Muscle of leg (tissue), 16 donors: ENCODE measurements at places on chromosomes 5 and 9. TPM values are rescaled to one million over a fixed set of nuclear protein-coding genes. Genes with fewer than 3 reads are reported as not detected.

CCL28 gene
- polyA plus RNA-seq, result 0.28 TPM

SV2C gene
- 0.01 TPM for polyA plus RNA-seq

FGF10 gene
- 13.8 TPM for polyA plus RNA-seq

PCDHA7 gene
- 0.10 TPM for polyA plus RNA-seq

PCDHGB1 gene
- polyA plus RNA-seq, result 0.72 TPM

PPWD1 gene
- polyA plus RNA-seq, result 33.8 TPM

IL3 gene
- polyA plus RNA-seq, result not detected

ZNF879 gene
- 3.2 TPM for polyA plus RNA-seq

PKN3 gene
- 8.6 TPM for polyA plus RNA-seq

CCDC127 gene
- 11.1 TPM for polyA plus RNA-seq

SH3RF2 gene
- polyA plus RNA-seq, result 3.8 TPM

SLC34A1 gene
- polyA plus RNA-seq, result not detected

NDOR1 gene
- polyA plus RNA-seq, result 9.1 TPM

MGAT4B gene
- 77.0 TPM for polyA plus RNA-seq

COX7C gene
- polyA plus RNA-seq, result 883 TPM

SOX30 gene
- 0.27 TPM for polyA plus RNA-seq

ZNG1A gene
- 52.8 TPM for polyA plus RNA-seq

FOXD4L4 gene
- not detected for polyA plus RNA-seq

NUTM2F gene
- polyA plus RNA-seq, result not detected

KCNMB1 gene
- polyA plus RNA-seq, result 0.66 TPM

INSL4 gene
- not detected for polyA plus RNA-seq

EQTN gene
- not detected for polyA plus RNA-seq

TOR4A gene
- polyA plus RNA-seq, result 5.3 TPM

ELP1 gene
- polyA plus RNA-seq, result 30.2 TPM

MCCC2 gene
- polyA plus RNA-seq, result 21.5 TPM

TMEM232 gene
- 0.51 TPM for polyA plus RNA-seq

SPAAR gene
- 1.5 TPM for polyA plus RNA-seq

OR1B1 gene
- polyA plus RNA-seq, result not detected

ZCCHC7 gene
- 11.1 TPM for polyA plus RNA-seq

SHOC1 gene
- polyA plus RNA-seq, result 0.05 TPM

ACTBL2 gene
- not detected for polyA plus RNA-seq

PLPP7 gene
- polyA plus RNA-seq, result 37.2 TPM

PCDHB7 gene
- 2.8 TPM for polyA plus RNA-seq
